Esophagus (tissue), 2 donors: ENCODE measurements at places on chromosomes 3 and 15. TPM values are rescaled to one million over a fixed set of nuclear protein-coding genes. Genes with fewer than 3 reads are reported as not detected.

FOXL2 gene
- not detected for polyA plus RNA-seq

TRAK1 gene
- 21.4 TPM for polyA plus RNA-seq

SNRPN gene
- polyA plus RNA-seq: 25.5 TPM

GPR160 gene
- 0.69 TPM for polyA plus RNA-seq

PLA2G4B gene
- polyA plus RNA-seq: 48.1 TPM

P2RY12 gene
- 0.13 TPM for polyA plus RNA-seq

EHD4 gene
- 13.4 TPM for polyA plus RNA-seq

CPB1 gene
- polyA plus RNA-seq: 0.29 TPM

ARRDC4 gene
- 4.5 TPM for polyA plus RNA-seq

SOX2 gene
- 23.6 TPM for polyA plus RNA-seq

TCTA gene
- 14.5 TPM for polyA plus RNA-seq

GNAT1 gene
- polyA plus RNA-seq: 0.02 TPM

IGSF11 gene
- polyA plus RNA-seq: 0.67 TPM

CLDN16 gene
- 0.05 TPM for polyA plus RNA-seq

ANKUB1 gene
- polyA plus RNA-seq: not detected

MYZAP gene
- polyA plus RNA-seq: 71.6 TPM

PPARG gene
- polyA plus RNA-seq: 3.4 TPM

CCR8 gene
- not detected for polyA plus RNA-seq

TGM5 gene
- 9.5 TPM for polyA plus RNA-seq

NOX5 gene
- 0.26 TPM for polyA plus RNA-seq

SKOR1 gene
- 0.12 TPM for polyA plus RNA-seq

FBLN2 gene
- polyA plus RNA-seq: 6.0 TPM

LINGO1 gene
- polyA plus RNA-seq: 0.08 TPM

CATSPER2 gene
- polyA plus RNA-seq: 2.1 TPM

OR4F6 gene
- polyA plus RNA-seq: not detected

IL20RB gene
- polyA plus RNA-seq: 83.2 TPM

CYP8B1 gene
- not detected for polyA plus RNA-seq

LRRC31 gene
- polyA plus RNA-seq: not detected

MESP1 gene
- polyA plus RNA-seq: 0.35 TPM

CDCP1 gene
- 24.3 TPM for polyA plus RNA-seq

DYNLT2B gene
- polyA plus RNA-seq: 13.9 TPM

NME9 gene
- polyA plus RNA-seq: 0.12 TPM

IL17RC gene
- polyA plus RNA-seq: 52.7 TPM

CACNA1D gene
- 0.61 TPM for polyA plus RNA-seq

CPLX3 gene
- 0.48 TPM for polyA plus RNA-seq

HHATL gene
- 0.12 TPM for polyA plus RNA-seq

MYRIP gene
- polyA plus RNA-seq: 0.29 TPM

GPR62 gene
- polyA plus RNA-seq: 0.06 TPM

ERICH6 gene
- polyA plus RNA-seq: not detected

STAC gene
- polyA plus RNA-seq: 0.20 TPM

GALNT15 gene
- 7.9 TPM for polyA plus RNA-seq

PHC3 gene
- 3.4 TPM for polyA plus RNA-seq

CD200 gene
- polyA plus RNA-seq: 3.0 TPM

OGG1 gene
- polyA plus RNA-seq: 7.7 TPM

OR5K2 gene
- polyA plus RNA-seq: not detected
